T-helper 9 cell (primary cell): ENCODE measurements at places on chromosomes 2 and 18.

DNA sequence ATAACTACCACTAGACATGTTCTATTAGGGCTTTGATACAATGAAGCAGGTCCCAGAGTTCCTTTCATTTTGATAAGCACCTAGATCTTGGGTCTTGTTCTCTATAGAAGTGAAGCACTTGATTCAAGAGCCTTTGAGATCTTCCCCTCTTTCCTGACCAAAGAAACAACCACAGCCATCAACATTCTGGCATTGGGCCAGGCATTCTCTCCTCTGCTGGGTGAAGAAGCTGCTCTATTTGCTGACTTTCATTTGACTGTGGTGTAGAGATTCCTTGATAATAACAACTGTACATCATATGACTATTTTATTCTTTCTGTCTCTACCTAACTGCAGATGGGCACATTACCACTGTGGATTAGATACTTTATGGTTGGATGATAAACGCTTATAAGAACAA, 96.6 kb upstream of the LYPD1 start:
- no peak for DNase-seq

- no peak for DNase-seq
Observed at GRCh38 chr2:240347949-240348500, 87.4 kb upstream of the GPC1 start.

- DNase-seq = no peak
Observed at GRCh38 chr18:42305869-42306593, 351.0 kb downstream of the PIK3C3 start.

- DNase-seq = no peak
Observed at GRCh38 chr2:68414876-68415275, 49.8 kb downstream of the PLEK start.

- no peak for DNase-seq
Observed at GRCh38 chr18:26376105-26376504, 149.9 kb downstream of the TAF4B start.

DNA sequence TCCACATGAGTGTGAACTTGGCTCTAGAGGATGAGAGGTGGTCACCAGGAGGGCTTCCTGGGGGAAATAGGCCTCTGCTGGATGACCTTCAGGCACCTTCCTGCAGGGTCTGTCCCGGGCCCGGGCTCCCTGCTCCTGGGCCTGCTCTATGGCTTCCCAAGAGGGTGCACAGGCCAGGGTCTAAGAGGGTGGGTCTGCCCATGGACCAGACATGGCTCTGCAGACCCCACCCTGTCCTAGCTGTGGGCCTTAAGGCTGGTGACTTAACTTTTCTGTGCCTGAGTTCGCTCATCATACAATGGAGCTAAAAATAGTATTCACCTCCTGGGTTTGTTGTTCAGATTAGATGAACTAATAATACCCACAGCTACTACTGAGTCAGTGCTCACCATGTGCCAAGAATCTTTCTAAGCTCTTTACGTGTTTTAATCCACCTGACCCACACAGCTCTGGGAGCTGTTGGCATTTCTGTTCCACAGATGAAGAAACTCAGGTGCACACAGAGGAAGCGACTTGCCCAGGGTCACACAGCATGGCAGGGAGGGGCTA, 14.4 kb downstream of the INHBB start:
- DNase-seq = no peak

DNA sequence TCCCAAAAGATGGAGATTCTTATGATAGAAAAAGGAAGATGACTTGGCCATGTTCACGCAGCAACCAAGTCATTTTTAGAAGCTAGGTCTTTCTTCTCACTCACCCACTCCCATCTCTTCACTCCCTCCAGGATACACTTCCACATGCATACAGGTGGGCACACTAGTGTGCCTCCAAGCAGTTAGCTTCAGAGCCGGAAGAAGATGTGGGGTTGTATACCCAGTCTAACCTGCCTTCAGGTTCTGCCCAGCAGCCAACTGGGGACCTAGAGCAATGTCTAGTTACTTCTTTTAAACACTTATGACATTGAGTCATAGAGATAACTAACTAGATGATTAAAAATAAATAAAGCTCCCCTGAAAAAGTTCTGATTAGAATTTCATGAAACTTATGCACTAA, 21.8 kb upstream of the TANK start:
- DNase-seq = no peak
